OCI-M1 (cell line): ENCODE measurements at places on chromosomes 1 and 21.

DNA sequence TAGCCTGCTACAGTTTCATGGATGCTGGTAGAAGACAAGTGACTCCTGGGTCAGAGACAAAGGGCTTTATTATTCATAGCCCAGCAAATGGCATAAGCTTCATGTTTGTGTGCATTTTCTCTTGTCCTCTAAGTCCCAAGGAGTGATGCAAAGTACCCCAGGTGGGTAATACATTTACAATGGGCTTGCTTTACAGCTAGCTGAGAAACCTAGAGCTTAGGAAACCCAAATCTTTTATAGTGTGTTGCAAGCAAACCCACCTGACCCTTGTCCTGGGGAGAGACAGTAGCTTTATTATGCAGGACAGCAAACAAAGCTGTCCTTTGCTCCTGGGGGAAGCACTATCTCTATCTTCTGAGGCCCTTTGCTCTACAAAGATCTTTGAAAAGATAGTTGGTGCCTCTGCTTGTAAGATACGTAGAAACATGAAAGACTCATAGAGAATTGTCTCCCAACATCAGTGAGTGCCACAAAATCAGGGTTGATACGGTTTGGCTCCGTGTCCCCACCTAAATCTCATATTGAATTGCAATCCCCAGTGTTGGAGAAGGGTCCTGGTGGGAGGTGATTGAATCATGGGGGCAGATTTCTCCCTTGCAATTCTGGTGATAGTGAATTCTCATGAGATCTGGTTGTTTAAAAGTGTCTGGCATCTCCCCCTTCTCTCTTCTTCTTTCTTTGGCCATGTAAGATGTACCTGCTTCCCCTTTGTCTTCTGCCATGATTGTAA is 315.8 kb upstream of the USP24 start:
- no peak for DNase-seq

DNA sequence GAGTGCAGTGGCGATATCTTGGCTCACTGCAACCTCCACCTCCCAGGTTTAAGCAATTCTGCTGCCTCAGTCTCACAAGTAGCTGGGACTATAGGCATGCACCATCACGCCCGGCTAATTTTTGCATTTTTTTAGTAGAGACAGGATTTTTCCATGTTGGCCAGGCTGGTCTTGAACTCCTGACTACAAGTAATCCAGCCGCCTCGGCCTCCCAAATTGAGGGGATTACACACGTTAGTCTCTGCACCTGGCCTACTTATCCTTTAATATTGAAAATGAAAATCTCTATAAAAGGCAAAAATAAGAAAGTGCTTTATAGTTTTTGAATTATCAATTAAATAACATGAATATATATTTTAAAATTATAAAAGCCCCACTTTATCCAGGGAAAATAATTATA is 190.6 kb downstream of the DPYD start:
- no peak for DNase-seq

- DNase-seq: no peak
Observed at GRCh38 chr1:3463891-3464648, 9.6 kb downstream of the ARHGEF16 start.

DNA sequence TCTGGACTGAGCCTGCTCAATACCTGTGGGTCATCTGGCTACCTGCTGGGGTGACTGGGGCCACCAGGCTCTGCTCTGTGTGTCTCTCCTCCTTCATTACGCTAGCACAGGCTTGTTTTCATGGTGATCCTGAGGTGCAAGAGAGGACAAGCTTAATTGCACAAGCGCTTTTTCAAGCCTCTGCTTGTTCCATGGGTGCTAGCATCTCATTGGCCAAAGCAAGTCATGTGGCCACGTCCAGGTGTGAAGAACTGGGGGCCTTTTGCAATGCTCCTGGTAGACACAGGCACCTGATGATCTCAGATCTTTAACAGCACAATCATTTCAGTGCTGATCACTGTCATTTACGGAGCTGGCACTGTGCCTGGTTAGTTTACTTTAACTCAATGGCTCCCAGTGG is 114.6 kb downstream of the KAZN start:
- DNase-seq: no peak

- DNase-seq: no peak
Observed at GRCh38 chr1:246488674-246489073, 18.4 kb downstream of the SMYD3 start.

GRCh38 chr1:226958300-226958699 is 18.2 kb downstream of the COQ8A start:
- no peak for DNase-seq

- peak; percentile 80 for DNase-seq
Observed at GRCh38 chr1:155012026-155012546, 9.5 kb downstream of the ZBTB7B start.

DNA sequence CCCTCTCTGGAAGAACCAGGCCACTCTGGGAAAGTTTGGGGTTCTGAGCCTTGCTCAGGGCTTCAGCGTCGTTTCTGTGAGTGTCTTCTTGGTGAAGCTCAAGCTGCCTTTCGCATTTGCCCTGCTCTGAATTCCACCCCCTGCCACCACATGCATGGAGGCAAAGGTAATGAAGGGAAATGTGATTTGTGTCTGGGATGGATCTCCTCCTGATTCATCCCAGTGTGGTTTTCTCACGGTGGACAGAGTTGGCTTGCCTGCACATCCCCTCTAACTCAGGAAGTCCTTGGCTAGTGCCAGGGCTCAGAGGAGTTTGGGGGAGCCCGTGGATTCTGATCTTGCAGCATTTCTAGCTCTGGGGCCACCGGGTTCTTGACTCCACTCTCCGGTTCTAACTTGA is 173.6 kb upstream of the RAB4A start:
- DNase-seq: no peak
